ENCODE measurements at places on chromosomes 1 and 21.

DNA sequence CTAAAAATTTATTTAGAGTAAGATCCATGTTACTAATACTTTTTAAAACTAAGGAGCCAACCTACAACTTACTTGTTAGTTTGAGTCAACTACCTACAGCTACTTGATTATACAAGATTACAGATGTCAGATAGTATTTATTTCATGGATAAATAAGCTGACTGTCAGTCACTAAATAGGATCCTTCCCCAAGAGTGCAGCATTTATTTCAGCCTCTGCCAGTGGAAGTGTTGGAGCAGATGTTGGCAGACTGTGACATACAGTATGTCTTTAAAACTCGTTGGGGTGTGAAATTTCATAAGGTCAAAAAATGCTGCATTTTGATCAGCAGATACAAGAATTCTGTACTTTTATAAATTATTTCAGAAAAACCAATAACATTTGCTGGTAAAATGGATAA, 156.2 kb downstream of the AKT3 start:
- DNase-seq: no peak

DNA sequence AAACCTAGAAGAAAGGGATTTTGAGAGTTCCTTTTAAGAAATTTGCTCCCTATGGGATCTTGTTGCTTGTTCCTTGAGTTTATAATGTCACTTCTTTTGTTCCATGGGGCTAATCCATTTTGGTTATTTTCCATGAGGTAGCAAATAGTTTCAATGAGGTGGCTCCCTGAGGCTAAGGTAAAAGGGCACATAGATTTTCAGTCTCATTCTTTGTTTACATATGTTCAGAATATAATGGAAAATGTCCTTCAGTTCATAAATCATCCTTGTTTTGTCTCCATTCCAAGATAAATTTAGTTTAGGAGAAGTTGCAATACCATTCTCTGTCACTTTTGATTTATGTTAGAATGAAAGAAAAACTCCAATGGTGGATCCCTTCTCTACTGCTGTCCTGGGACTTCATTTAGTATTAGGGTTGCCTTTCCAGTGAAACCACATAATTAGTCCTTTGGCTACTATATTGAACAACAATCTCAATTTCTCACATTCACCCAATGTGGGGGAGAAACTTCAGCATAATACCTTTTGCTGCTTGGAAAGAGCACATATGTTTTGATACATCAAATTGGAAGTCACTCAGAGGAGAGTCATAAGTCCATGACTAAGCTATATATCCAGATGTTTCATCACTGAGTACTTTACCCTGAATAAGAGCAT, 80.9 kb upstream of the ADAMTS5 start:
- no peak for DNase-seq

- DNase-seq: no peak
Measured at GRCh38 chr1:76110666-76111065, 36.1 kb downstream of the ST6GALNAC3 start.

DNA sequence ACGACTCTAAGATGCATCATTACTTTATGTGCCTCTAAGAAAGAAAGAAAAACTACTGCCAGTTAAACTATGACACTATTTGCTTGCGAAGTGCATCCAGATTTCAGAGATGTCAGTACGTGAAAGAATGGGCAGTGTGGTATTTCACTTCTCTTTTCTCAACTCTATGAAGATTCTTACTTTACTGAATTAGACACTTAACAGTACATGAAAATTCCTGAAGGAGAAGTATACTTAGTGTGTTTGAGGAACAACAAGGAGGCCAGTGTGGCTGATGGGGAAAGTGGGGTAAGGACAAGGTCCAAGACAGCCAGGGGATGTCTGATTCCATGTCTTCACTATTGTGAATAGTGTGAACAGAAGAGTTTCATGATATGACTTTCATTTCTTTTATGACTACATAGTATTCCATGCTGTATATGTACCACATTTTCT, 53.9 kb upstream of the HSD17B7 start:
- DNase-seq: no peak
